NCI-H446 (cell line): ENCODE measurements at places on chromosomes 1 and 21.

DNA sequence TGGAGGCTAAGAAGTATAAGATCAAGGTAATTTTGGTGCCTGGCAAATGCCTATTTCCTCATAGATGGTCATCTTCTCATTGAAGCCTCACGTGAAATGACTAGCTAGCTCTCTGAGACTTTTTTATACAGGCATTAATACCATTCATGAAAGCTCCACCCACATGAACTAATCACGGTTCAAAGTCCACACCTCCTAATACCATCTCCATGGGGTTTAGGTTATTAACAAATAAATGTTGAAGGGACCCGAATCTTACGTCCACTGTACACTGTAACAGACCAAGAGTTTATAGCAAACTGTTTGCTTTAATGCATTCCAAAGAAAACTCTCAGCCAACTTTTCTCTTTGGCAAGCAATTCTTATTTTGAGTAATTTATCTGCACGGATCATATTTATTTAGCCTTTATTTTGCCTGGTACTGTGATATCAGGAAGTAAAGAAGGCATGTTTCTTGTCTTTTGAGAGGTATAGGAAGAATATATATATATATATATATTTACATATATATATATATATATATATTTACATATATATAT is 296.1 kb upstream of the LRRC7 start:
- peak; percentile 40 for DNase-seq

DNA sequence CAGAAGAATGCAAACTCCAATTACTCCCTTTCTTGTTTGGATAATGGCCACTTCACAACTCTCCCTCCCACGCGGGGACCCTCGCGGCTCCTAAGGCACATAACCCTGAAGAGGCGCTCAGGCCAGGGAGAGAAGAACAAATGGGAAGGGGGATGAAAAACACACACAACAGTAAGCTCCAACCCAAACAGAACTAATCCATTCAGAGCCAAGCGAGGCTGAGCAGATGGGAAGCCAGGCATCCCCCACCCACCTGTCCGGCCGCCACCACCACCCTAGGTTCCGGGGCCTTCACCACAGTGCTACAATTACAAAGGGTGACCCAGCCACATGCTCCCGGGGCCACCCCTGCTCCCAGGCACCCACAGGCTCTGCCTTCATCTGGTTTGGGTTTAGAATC is 101.5 kb downstream of the MRPL37 start:
- DNase-seq = no peak

DNA sequence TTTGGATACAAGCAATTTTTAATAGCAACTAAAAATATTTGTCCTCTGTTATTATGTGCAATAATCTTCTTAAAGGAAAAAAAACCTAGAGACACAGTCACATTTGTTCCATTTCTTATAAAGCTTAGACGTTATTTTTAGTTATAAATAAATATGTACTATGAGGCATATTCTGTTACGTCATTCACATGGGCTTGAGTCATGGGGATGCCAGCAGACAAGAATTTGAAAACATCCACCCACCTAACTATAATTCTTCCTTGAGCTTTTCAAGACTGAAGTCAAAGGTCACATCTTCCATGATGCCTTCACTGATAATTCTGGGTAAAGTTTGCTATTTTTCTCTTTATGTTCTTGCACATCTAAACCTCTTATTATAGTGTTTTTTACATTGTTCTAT is 268.8 kb downstream of the KCTD3 start:
- no peak for DNase-seq

GRCh38 chr1:53326088-53326597 is 1.7 kb downstream of the LRP8 start:
- peak; percentile 98 for DNase-seq

- DNase-seq = no peak
Observed at GRCh38 chr1:192559115-192560006, 16.2 kb upstream of the RGS1 start.

- DNase-seq = no peak
Observed at GRCh38 chr1:95005584-95005983, 67.2 kb downstream of the ALG14 start.

- DNase-seq = no peak
Observed at GRCh38 chr1:28086651-28087050, 1.8 kb downstream of the EYA3 start.

DNA sequence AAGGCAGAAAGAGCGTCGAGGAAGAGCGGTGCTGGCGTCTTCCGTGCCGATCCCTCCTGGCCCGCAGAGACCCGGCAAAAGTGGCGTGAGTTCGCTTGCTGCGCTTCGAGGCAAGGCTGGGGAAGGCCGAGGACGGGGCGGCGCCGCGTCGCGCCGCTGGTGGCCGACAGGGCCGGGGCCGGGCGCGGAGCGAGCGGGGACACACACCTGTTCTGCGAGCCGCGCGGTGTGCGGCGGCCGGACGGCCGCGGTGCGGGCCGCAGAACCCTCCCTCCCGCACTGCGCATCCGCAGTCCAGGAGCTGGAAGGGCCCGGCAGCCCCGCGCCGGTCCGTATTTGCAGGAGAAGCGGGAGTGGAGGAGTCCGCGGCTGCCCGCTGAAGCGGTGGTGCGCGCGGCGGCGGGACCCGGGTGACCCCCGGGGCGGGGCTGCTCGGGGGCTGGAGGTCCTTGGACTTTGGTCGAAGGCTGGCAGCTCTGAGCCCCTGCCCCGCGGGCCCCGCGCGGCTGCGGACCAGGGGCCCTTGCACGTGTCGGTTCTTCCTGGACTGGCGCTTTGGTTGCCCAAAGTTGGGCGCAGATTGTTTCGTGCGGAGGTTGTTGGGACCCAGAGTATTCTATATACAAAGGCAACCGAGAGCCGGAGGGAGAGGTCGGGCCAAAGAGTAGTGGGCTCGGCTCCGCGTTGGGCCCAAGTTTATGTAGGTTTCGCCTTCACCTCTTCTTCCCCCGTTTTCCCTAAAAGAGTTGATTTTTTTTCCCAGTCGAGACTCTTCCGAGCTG is 2.6 kb downstream of the RNF220 start:
- DNase-seq = no peak

DNA sequence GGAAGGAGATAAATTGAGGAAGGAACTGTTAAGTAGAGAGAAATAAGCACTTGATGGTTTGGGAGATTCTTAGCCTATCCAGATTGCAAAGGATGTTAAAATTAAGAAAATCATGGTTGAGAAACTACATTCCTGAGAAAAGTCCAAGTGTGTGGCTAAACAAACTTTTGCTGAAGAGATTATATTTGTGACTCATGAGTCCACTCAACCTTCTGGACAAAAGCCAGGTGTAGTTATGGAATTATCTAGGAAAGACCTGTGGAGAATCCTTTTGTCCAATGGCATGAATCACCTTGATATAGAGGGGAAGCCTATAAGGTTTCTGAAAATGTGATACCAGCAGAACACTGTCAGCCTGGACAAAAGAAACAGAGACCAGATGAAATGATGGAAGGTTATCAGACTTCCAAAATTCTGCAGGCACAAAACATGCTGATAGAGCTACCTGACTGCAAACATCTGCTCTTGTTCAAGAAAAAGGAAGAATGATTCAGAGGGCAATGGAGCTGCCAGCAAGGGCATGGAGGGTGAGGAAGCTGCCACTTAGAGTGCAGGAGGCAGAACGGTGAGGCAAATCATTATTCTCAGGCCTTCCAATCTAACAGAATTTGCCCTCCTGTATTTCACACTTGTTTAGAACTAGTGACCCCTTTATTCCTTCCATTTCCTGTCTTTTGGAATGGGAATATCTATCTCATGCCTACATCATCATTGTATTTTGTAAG is 300.6 kb upstream of the PRMT6 start:
- DNase-seq = no peak

- no peak for DNase-seq
Observed at GRCh38 chr1:24643363-24644099, 429 bp downstream of the SRRM1 start.

- DNase-seq = no peak
Observed at GRCh38 chr1:15718199-15718601, 17.9 kb upstream of the SLC25A34 start.

DNA sequence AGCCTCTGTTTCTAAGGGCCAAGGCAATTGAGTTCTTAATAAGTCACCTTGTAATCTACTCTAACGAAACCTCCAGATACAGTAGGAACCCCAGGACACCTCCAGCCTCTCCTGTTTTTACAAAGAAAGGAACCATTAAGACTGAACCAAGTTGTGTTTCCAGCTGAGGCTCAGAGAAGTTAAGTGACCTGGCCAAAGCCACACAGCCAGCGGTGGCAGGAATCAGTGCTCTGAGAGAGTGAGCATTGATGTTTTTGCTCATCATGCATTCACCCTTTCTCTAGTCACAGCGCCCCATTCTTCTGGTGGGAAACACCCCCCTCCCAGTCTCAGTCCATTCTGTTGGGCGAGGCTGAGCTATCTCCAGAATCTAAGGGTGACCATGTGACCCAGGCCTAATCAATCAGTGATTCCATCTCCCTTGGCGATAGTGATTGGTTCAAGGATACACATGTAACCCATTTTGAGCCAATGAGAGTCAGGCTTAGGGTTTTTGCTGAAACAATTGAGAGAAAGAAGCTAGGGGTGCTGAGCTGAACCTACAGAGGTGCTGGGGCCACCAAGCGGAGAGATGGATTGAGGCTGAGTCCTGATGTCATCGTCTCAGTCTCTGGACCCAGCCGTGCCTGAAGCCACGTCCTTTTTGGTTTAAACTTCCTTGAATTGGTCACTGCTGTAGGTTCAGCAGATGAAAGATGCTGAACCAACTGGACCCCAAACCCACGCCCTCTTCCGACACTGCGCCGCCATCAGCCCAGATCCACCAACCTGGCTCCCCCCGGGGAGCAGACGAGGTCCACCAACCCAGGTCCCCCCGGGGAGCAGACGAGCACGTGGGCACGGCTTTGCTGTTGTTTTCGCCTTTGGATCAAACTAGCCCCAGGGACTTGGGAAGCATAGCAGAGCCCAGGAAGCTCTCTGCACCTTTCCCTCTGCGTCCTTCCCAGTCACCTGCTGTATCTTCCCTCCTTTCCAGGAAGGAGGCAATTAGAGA is 28.0 kb upstream of the RERE start:
- no peak for DNase-seq

DNA sequence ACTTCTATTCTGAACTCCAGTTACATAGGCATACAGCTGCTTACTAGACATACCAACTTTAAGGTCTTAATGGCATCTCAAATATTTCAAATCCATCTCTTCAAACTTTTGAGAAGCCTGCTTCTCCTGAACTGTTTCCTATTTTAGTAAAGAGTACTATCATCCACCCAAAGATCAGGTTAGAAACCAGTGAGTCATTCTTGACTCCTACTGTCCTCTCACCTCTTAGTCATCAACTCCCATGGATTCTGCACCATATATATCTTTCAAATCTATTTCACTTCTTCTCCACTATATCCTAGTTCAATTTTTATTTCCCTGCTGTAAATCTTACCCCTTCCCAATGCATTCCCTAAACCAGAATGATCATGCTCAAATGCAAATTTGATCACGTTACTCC is 18.1 kb upstream of the BEND5 start:
- DNase-seq = no peak

GRCh38 chr1:118325550-118326225 is 140.7 kb upstream of the SPAG17 start:
- peak; percentile 16 for DNase-seq

GRCh38 chr1:41464885-41465284 is 19.6 kb downstream of the EDN2 start:
- DNase-seq = no peak

DNA sequence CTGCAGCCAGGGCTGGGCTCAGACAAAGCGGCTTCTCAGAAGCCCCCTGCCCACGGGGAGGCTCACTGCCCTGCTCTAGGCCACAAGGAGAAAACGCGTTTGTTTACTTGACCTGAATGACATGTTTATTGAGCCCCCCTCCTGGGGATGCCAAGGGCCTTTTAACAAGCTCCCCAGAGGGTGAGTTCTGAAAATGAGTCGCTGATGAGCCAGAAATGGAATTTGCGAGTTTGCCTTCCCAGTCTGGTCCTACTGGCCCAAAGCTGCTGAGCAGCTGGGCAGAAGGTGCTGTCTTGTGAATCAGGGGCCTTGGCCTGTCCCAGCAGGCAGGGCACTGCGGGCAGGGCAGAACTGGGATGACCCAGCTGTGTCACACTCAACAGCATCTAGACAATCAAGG is 120.6 kb downstream of the SYF2 start:
- DNase-seq = no peak

DNA sequence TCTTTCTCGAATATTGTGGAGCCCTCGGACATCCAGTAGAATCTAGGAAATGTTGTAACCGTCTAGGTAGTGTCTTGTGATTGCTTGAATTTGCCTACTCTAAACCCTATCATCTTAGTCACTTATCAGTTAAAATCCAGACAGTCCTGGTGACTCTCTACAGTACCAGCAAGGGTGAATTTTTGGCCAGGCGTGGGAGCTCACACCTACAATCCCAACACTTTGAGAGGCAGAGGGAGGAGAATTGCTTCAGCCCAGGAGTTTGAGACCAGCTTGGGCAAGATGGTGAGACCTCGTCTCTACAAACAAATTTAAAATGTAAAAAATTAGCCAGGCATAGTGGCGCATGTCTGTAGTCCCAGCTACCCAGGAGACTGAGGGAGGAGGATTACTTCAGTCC is 230.9 kb downstream of the CHRM3 start:
- no peak for DNase-seq

DNA sequence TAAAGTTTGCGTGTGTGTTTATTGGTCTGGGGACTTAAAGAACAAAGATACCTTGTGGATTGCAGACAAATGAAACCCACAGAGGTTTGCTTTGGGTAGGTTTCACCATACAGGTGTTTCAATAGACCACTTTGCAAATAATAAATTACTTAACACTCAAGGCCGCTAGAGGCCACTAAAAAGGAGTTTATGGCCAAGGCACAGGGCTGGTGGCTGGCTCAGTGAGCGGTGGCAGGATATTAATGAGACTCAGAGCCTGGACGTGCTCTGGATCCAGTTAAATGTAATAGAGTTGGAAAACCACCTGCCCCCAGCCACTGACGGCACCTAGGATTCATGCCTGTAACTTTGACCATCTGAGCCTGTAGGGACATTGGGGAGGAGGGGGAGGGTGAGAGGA is 44.5 kb downstream of the LRRC38 start:
- no peak for DNase-seq

GRCh38 chr21:15029077-15029476 is 35.7 kb downstream of the NRIP1 start:
- DNase-seq = no peak

GRCh38 chr1:94105581-94105952 is 15.4 kb downstream of the ABCA4 start:
- no peak for DNase-seq

DNA sequence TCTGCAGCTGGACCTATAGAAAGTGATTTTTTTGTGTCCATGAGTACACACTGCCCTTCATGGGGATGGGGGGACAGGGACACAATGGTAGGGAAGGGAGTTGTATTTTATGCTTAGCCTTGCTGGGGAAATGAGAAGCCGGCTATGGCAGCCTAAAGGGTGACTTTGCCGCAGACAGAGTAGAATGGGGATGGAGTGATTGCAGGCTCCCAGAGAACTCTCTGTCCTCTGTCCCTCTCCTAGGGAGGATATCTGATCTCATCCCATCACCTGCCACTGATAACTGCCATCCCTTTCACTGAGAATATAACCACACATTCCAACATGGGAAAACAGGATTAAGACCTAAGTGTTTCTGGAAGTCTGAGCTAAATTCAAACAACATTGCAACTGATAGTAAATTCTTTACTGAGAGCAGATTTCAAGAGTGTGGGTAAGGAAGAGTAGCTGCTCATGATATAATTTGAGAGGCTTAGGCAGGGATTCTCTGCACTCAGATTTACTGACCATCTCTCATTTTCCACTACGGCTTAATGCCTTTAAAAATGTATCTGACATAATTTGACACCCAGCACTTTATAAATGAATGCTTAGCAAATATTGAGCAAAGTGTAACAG is 13.9 kb downstream of the SH2D1B start:
- no peak for DNase-seq
